Ascending aorta (tissue), 2 donors: ENCODE measurements at places on chromosomes 7 and 10. TPM values are rescaled to one million over a fixed set of nuclear protein-coding genes. Genes with fewer than 3 reads are reported as not detected.

PRLHR gene
- total RNA-seq = not detected

GRCh38 chr7:117479225-117480054 is at the start of gene CFTR:
Gene CFTR, plus strand, starts transcription at chr7:117480025. Its CDS starts 70 bp downstream, at chr7:117480095.
- DNase-seq = no peak

GRCh38 chr7:141541375-141541774 is 9.8 kb upstream of the AGK start:
- no peak for DNase-seq

- no peak for DNase-seq
These were observed 3.2 kb downstream of the AMZ1 start for GRCh38 chr7:2691011-2691707.

DNA sequence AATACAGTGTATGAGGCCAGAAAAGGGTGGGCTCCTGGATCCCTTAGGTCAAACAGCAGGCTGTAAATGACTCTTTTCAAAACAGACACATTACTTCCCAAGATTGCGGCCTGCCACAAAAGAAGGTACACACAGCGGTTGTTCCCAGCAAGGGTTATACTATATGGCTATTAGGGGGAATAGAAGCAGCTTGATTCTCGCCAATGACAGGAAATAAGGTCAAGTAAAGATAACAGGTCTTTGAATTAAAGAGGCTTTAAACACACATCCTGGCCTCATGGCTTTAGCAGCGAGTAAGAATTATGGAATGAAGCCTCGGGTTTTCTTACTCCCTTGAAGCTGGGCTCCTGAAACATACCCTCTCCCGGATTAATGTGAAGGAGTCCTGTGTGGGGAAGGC is 58.3 kb downstream of the CYP26A1 start:
- no peak for DNase-seq

DNA sequence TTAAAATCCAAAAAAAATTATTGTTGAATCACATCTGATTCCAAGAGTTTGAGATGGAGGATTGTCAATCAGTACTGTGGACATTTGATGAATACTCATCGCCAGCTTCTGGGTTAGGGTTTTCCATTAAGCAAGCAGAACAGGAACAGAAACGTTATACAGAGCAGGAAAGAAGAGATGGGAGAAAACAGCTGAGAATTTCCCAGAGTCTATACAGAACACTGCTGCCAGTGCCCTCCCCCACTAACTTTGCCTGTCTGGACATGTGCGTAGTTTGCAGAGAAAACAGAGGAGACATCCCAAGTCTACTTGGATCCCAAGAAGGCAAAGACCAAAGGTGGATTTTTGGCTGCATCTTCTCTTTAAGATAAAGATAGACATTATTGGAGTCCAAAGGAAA is 19.0 kb downstream of the C10orf90 start:
- no peak for DNase-seq
